A549 treated with Hydrocortisone at 1 μM for 4 hours (cell line): ENCODE measurements at places on chromosomes 6 and 20. TPM values are rescaled to one million over a fixed set of nuclear protein-coding genes. Genes with fewer than 3 reads are reported as not detected.

HLA-DQB1 gene
- total RNA-seq: not detected in 5 replicates

PRSS35 gene
- 0.05 to 0.09 TPM (median 0.07 TPM) in 5 replicates for total RNA-seq

PLAGL2 gene
- total RNA-seq: 15.7 to 18.7 TPM (median 16.0 TPM) in 5 replicates

GJE1 gene
- not detected in 5 replicates for total RNA-seq

C20orf202 gene
- total RNA-seq: 0.07 TPM in 1 of 5 replicates, not detected in the others
